ENCODE measurements at places on chromosomes 1 and 21. TPM values are rescaled to one million over a fixed set of nuclear protein-coding genes. Genes with fewer than 3 reads are reported as not detected.

The AQP10 gene
- total RNA-seq: not detected

The NMNAT2 gene
- 3.2 TPM for total RNA-seq

The PLEKHM2 gene
- total RNA-seq: 64.5 TPM

The PCBP3 gene
- 5.6 TPM for total RNA-seq

The ATAD3C gene
- total RNA-seq: 0.41 TPM

The RAP1GAP gene
- total RNA-seq: 5.3 TPM

The IQGAP3 gene
- total RNA-seq: 43.1 TPM

The GBP6 gene
- total RNA-seq: not detected

The ASTN1 gene
- total RNA-seq: 21.8 TPM

The MROH7 gene
- not detected for total RNA-seq

The LCE1D gene
- not detected for total RNA-seq

The TAL1 gene
- total RNA-seq: 0.11 TPM

The MROH9 gene
- not detected for total RNA-seq

The CDC14A gene
- 16.6 TPM for total RNA-seq

The AMY2A gene
- not detected for total RNA-seq

The RSPH1 gene
- total RNA-seq: 1.0 TPM

The THAP3 gene
- 26.1 TPM for total RNA-seq

The NECTIN4 gene
- not detected for total RNA-seq

The SLC2A5 gene
- not detected for total RNA-seq

The TSPEAR gene
- total RNA-seq: not detected

The HPCA gene
- total RNA-seq: 1.2 TPM

The VCAM1 gene
- total RNA-seq: 8.7 TPM

The PRRX1 gene
- total RNA-seq: 4.1 TPM

The PCNX2 gene
- 15.6 TPM for total RNA-seq

The EDARADD gene
- total RNA-seq: 3.0 TPM

The SLC25A34 gene
- total RNA-seq: 2.9 TPM

The C1orf226 gene
- total RNA-seq: 9.8 TPM

The BRINP3 gene
- total RNA-seq: 0.45 TPM

The CTH gene
- 12.4 TPM for total RNA-seq

The OR14C36 gene
- not detected for total RNA-seq

The NES gene
- total RNA-seq: 248 TPM

The TSTD1 gene
- 6.7 TPM for total RNA-seq

The GJA4 gene
- 22.3 TPM for total RNA-seq

The KHDRBS1 gene
- 299 TPM for total RNA-seq

The CFHR1 gene
- total RNA-seq: 0.56 TPM

The SSBP3 gene
- 99.0 TPM for total RNA-seq

The TARBP1 gene
- 30.2 TPM for total RNA-seq

The CD1B gene
- not detected for total RNA-seq

The MYBPH gene
- not detected for total RNA-seq

The MYOM3 gene
- not detected for total RNA-seq

The RHBDL2 gene
- not detected for total RNA-seq

The WDR64 gene
- not detected for total RNA-seq

The LAMB3 gene
- total RNA-seq: not detected

The PLA2G2C gene
- total RNA-seq: not detected

The CCDC27 gene
- not detected for total RNA-seq

The GCSAML gene
- total RNA-seq: not detected

The NDC1 gene
- 45.6 TPM for total RNA-seq

All from neural crest cell (in vitro differentiated cells).